MG63 (cell line): ENCODE measurements at places on chromosomes 13 and 19.
A peak's percentile ranks its signal among the peaks of the same experiment; 100 is the strongest.

GRCh38 chr13:51827254-51827653 is 17.7 kb downstream of the TMEM272 start:
- DNase-seq: no peak

DNA sequence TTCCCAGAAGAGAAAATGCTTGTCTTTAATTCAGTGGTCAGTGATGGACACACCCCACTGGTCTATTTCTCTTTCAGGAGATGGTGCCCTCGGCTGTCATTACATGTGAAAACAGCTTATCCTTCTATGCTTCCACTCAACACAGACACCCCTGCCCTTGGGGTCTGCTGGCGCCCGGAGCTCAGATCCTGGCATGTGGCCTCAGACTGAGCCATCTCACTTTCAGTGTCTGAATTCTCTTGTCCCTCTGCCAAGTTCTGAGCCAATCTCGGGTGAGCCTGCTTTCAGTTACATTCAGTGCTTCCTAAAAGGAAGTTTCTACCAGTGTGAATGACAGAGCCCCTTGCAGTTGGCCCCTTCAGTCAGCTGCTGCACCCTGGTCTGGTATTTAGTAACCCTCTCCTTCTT is 293.6 kb downstream of the DNAJC15 start:
- DNase-seq: peak; percentile 65

- peak; percentile 88 for DNase-seq
Observed at GRCh38 chr13:45340422-45341033, 455 bp downstream of the TPT1 start.

DNA sequence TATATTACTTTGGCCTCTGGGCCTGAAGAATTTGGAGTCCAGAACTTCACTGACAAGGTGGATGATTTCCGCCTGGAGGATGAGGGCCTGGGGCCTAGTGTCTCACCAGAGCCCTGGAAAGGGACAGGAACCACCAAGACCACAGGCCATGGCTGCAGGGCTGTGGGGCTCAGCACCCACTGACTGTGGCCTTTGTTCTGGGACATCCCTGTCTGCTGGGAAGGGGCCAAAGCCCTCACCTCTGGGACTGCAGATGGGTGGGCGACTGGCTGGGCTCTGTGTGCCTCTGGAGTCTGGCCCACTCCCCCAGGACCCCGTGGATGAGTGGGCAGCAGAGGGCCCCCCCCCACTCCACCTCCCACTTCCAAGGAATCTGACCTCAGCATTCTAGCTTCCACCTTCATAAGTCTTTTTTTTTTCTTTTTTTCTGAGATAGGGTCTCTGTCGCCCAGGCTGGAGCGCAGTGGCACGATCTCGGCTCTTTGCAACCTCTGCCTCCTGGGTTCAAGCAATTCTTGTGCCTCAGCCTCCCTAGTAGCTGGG is 20.3 kb downstream of the CHST8 start:
- DNase-seq: no peak

DNA sequence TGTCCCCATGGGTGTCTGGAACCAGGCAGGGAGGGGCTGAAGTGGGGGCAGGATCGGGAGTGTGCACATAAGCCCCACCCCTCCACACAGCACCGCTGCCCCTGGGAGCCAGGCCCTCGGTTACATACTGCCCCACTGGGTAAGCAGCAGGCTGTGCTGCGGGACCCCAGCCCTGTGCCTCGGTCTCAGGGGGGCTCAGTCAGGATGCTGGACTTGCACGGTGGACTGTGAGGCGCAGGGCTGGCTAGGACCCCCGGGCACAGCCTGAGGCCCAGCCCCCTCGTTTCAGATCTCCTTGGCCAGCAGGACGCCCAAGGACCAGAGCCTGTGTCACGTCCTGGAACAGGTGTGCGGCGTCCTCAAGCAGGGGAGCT is 16.3 kb downstream of the MPND start:
- DNase-seq: no peak
